ENCODE measurements at places on chromosomes 4 and X.

GRCh38 chrX:31223817-31224216, 152.0 kb upstream of the FTHL17 start:
- DNase-seq: no peak

GRCh38 chr4:1047976-1048772, 36.7 kb downstream of the FGFRL1 start:
- no peak for DNase-seq

DNA sequence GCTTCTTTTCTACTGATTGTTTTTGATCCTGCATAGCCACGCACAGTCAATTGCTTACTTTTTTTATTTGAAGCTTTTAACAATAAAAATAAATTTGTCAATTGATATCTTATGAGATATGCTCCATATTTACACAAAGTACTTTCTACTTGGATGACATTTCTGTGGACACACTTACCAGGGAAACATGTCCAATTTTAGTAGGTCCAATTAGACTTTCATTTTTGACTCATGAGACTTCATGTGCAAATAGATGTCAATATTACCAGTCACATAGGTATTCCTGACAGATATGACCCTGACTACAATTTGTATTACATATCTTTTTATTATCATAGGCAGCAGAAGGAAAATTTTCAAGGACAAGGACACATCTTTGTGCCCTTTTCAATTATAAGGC, 219.9 kb upstream of the ANKRD50 start:
- no peak for DNase-seq

DNA sequence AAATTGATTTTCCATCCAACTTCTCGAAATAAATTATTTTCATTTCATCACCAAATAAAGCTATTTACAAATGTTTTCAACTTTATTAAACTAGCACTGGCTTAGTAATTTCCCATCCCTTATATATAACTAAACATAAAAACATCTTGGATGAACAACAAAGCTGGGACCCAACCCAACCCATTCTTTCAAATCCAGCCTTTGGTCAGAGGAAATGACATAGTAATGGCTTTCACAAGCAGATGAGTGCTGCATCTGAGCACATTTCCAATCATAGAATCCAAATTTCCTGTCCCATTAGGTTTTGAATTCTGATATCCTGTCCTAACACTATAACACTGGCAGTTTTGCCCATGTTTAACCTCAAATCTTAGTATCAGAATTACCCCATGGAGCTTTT, 7.9 kb upstream of the EMCN start:
- DNase-seq: no peak

DNA sequence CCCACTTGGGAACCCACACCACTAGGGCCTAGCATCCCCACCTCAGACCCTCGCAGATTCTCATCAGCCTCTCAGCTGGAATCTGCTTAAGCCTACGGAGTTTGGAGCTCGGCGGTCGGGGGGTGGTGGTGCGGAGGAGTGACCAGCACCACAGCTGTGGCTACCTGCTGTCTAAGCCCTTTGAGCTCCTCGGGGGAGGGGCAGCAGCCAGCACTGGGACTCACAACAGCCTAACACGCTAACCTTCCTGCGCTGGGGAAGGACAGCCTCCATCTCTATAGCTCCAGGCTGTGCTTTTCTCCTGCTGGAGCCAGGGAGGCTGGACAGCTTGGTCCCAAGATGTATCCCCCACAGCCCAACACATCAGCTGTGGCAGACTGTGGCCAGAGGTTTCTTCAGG, 281.5 kb downstream of the USP46 start:
- DNase-seq: no peak

DNA sequence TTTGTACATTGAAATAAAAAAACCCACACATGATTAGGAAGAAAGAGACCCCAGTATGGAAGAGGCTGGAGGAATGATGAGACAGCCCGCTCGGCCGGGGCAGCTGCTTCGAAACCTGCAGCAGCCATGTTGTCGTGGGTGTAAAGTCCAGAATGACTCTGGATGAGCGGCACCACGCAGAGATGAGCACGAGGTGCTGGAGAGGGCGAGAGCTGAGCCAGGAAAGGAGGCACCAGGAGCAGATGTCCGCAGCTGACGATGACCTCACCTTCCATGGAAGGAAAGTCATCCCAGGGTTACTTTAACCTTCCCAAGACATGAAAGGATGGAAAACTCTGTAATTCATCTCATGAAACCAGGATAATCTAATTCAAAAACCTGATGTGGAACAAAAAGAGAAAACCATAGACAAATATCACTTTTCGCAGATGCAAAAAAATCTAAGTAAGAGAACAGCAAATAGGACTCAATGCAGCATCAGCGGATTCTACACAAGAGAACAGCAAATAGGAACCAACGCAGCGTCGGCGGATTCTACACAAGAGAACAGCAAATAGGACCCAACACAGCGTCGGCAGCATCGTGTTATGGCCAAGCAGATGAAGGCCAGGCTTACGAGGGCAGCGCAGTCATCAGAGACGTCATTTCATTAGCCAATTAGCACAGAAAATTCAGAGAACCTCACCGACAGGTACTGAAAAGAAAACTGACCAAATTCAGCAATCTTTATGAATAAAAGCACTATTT, 25.9 kb upstream of the SPON2 start:
- no peak for DNase-seq

DNA sequence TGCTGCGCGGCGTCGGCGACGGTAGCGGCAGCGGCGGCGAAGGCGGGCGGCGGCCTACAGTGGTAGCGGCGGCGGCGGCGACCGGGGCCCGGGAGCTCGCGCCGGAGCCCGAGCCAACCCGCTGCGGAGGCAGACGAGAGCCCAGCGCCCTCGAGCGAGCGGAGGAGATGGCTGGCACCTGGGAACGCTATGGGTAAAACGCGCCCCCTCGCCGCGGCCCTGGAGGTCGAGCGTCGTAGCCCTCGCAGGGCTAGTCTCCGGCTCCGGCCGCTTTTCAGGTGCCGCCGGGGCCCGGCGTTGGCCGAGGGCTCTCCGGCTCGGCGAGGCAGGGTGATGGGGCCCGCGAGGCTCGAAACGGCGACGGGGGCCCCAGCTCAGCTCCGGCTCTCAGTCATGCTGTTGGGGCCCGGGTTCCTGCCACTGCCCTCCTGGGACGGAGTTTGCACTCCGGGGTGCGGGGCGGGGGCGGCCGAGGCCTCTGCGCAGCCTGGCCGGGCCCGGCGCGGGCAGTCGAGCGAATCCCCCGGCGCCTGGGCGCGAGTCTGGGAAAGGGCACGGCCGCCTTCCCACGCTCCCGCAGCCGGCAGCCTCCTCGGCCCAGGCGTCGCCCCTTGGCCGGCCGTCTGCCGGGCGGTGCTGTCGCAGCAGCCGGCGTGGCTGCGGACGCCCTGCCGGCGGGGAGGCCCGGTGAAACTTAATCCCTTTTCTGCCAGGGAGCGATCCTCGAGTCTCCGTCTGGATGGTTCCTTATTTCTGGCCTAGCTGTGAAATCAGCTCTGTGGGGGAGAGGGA, 768 bp downstream of the MID2 start:
- peak; percentile 10 for DNase-seq

DNA sequence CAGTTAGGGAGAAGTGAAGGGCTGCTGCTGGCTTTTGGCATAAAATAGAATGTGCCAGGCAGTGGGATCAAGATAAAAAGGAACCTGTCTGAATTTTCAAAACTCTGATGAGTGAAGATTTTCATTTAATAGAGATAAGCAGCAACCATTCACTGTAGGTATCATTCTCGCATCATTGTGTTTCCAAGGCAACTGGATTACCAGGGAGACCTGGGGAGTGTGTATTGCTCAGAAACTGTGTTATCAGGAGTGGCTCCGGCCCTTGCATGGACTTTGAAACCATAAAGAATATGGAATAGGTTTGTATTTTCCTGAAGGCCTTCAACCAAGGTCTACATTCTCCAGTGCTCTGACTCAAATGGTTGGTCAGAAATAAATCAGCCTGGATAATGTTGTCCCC, 23.3 kb upstream of the MAGEA4 start:
- DNase-seq: no peak

DNA sequence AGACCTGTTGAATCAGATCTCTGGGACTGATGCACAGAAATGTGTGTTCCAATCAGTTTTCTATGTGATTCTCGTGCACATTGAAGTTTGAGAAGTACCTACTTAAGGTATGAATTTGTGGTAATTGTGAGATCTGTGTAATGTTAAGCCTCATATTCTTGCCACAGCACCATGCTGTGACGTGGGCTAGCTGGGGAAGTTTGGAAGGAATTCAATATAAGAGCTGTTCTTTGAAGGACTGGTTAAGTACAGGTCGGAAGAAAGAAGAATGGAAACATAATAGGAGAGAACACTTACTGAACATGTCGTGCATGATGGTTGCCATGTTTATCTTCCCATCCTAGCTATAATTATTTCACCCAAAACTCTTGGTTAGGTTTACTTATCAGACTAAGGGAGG, 79.7 kb upstream of the CXXC4 start:
- DNase-seq: no peak
